ENCODE measurements at places on chromosomes 13 and 19.

DNA sequence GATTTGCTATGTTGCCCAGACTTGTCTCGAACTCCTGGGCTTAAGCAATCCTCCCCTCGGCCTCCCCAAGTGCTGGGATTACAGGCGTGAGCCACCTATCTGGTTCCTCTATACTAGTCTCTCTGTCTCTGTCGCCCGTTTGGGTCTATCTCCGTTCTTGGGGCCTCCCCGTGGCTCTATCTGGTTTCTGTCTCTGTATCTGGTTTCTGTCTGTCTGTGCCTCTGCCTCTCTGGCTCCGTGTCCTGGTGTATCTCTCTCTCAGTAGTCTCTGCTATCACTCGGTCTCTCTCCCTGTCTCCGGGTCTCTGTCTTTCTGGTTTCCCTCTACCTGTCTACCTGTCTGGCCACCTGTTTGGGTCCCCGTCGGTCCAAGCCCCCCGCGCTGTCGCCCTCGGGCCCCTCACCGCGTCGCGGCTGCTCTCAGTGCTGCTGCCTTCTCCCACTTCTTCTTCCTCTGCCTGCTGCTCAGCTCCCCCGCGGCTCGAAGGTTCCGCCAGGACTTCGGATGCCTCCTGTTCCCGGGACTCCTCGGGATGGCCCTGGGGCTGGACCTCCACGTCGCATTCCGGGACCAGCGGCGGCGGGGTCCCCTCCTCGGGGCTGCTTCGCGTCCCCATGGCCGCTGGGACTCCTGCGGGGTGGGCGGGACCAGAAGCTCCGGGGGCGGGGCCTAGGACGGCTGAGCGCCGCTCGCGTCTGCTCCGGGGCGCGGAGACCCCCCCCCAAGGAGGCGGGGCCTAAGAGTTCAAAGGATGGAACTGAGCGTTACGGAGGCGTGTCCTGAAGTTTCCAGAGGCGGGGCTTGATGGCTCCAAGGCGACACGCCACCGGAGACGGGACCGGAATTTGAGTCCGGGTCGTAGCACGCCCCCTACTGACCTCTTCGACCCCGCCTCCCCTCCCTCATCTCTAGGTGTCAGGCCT is 783 bp downstream of the PHLDB3 start:
- peak; percentile 99 for DNase-seq

DNA sequence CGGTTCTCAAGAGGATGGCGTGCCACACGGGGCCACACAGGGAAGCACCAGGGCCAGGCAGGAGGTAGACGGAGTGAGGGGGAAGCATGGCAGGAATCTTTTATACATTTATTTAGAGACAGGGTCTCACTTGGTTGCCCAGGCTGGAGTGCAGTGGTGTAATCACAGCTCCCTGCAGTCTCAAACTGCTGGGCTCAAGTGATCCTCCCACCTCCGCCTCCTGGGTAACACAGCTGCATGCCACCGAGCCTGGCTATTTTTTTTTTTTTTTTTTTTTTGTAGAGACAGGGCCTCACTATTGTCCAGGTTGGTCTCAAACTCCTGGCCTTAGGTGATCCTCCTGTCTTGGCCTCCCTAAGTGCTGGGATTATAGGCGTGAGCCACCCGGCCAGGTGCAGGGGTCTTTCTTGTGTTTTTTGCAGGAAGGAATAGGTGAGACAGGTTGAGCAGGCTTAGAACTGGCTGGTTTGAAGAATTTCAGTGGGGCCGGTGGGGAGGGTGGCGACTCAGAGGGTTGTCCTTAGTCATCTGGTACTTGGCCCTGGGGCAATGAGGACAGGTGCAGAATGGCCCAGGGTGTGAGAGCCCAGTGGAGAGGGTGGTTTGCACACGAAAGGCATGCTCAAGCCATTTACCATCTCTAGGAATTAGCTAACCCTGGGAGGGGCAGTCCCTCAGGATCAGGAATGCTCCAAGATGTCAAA is 7.6 kb downstream of the SSC5D start:
- no peak for DNase-seq

DNA sequence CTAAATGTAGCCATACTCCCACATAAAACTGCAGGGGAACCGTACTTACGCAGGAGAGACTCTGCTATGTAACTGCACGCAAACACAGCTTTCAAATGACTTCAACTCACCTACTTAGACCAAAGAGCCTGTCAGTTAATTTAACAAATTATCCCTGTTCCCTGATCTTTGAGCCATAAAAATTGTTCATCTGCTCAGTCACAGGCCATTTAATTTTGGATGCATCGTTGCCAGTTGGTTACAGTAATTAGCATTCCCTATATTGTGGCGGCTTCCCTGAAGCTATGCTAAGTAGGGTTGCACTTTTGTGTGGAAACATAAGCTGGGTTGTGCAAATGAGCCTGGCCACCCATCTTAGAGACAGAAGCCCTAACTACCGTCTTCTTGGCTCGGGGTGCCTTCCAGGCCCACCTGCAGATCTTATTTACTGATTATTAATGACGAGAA is 21.2 kb upstream of the OBI1 start:
- DNase-seq = no peak

DNA sequence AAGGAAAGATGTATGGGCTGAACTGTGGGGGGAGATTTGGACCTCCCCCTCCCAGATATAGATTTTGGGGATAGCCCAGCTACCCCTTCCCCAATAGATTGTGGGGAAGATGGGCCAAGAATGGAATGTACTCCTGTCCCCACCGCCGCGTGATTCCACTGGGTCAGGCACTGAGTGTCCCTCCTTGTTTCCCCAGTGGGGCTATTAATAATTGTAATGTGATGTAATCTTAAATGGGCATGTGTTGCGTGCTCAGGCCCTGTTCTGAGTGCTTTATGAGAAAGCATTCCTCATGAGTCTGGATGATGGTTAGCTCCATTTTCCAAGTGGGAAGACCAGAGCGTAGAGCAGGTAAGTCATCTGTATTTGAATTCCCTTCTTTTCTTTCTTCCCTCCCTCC is 1.4 kb downstream of the PSMD8 start:
- no peak for DNase-seq

DNA sequence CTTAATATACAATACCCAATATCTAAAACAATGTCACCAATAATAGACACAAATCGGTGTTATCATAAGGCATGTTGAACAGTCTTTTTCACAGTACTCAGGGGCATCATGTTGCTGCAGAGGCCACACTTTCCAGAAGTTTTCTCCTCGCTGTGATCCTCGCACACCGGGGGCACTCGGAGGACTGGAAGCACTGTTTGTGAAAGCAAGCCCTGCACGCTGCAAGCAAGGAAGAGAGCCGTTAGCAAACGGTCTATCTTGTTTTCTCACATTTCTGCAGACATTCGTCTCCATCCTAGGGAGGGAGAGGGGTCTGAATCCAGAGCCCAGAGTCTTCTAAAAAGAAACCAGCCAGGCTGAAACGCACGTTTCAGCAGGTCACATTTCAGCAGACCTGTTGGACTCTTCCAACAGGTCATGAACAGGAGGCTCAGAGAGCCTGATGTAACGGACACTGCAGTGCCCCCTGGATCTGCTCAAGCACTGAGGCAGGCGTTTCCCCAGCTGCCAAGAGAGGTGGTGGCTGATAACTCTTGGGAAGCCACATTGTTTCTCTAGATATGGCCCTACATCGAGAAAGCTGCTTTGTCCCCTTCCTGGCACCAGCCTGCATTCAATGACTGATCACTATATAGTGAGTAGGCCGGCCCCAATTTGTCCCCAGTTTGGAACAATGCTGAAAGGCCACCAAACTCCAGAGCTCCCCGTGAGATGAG is 43.6 kb downstream of the RUBCNL start:
- DNase-seq = no peak

GRCh38 chr13:21100994-21101757 is 39.8 kb upstream of the LATS2 start:
- DNase-seq = no peak

- DNase-seq = peak; percentile 53
Measured at GRCh38 chr19:43901395-43902390, 33.4 kb downstream of the ZNF45 start.
